ENCODE measurements at places on chromosomes 1 and 21. TPM values are rescaled to one million over a fixed set of nuclear protein-coding genes. Genes with fewer than 3 reads are reported as not detected.

Gene RGS18
- total RNA-seq, result 0.04 TPM

Gene RNF186
- not detected for total RNA-seq

Gene PLEKHA6
- 6.8 TPM for total RNA-seq

Gene VWA5B1
- not detected for total RNA-seq

Gene FCRL2
- total RNA-seq, result not detected

Gene MYOG
- total RNA-seq, result not detected

Gene ZSCAN20
- 10.5 TPM for total RNA-seq

Gene NHLH1
- under 0.01 TPM for total RNA-seq

Gene INKA2
- total RNA-seq, result 6.0 TPM

Gene HPDL
- total RNA-seq, result 7.2 TPM

Gene SPRR1B
- total RNA-seq, result not detected

Gene HRNR
- total RNA-seq, result not detected

Gene S100A14
- 0.20 TPM for total RNA-seq

Gene VANGL1
- 9.2 TPM for total RNA-seq

Gene RUNX1
- total RNA-seq, result 5.4 TPM

Gene HES4
- 17.8 TPM for total RNA-seq

Gene PINK1
- total RNA-seq, result 54.7 TPM

Gene LCE3C
- total RNA-seq, result not detected

Gene OR10X1
- not detected for total RNA-seq

Gene FAM177B
- total RNA-seq, result not detected

Gene TXNDC12
- total RNA-seq, result 28.8 TPM

Gene CYP4A22
- not detected for total RNA-seq

Gene CRYBG2
- not detected for total RNA-seq

Gene ADGRL2
- total RNA-seq, result 64.4 TPM

Gene LCE1C
- total RNA-seq, result not detected

Gene DMBX1
- not detected for total RNA-seq

Gene CFHR5
- total RNA-seq, result not detected

Gene TTC22
- not detected for total RNA-seq

Gene TMEM50A
- total RNA-seq, result 152 TPM

Gene HHAT
- 1.6 TPM for total RNA-seq

Gene HSD3B1
- not detected for total RNA-seq

Gene FMOD
- 0.07 TPM for total RNA-seq

Gene TEX38
- total RNA-seq, result not detected

Gene IGSF3
- 0.60 TPM for total RNA-seq

Gene SH2D1B
- not detected for total RNA-seq

Gene C1orf226
- 1.4 TPM for total RNA-seq

Gene TRAF3IP3
- total RNA-seq, result not detected

Gene HCRTR1
- 0.53 TPM for total RNA-seq

Gene SPRR2B
- not detected for total RNA-seq

Gene HEYL
- total RNA-seq, result not detected

All from pulmonary artery endothelial cell (primary cell).